ENCODE measurements at places on chromosomes 5 and 9.

GRCh38 chr9:116791326-116791725 lies 104.2 kb downstream of the TRIM32 start:
- no peak for DNase-seq

DNA sequence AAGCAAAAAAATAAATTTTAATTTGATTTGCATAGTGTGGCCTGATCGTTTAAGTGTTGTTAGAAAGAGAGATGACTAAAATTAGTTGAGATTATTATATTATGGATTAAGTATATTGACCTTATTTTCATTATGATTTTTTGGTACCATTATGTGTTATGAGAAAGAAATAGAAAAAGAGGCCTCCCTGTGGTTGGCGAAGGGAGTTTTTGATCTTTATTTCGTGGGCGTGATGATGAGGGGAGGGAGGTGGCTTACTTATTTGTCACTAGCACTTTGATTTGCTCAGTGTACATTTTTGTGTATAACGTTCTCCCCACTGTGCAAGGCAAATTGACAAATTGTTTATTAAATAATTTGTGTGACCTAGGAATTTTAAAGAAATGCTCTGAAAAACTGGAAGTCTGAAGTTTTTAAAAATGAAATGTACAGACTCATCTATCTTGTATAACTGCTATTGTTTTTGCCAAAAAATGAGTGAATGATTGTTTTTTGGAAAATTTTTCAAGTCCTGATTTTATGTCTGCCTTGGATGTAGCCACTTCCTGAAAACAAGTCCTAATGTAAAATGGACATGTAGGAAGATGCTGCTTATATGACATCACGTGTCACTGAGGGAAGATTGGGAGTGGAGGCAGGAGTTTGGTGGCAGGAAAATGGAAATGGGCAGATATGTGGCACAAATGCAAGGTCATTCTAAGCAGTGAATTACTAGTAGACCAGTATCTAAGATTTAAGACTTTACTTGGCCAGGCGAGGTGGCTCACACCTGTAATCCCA lies 3.0 kb downstream of the DAPK1 start:
- no peak for DNase-seq

DNA sequence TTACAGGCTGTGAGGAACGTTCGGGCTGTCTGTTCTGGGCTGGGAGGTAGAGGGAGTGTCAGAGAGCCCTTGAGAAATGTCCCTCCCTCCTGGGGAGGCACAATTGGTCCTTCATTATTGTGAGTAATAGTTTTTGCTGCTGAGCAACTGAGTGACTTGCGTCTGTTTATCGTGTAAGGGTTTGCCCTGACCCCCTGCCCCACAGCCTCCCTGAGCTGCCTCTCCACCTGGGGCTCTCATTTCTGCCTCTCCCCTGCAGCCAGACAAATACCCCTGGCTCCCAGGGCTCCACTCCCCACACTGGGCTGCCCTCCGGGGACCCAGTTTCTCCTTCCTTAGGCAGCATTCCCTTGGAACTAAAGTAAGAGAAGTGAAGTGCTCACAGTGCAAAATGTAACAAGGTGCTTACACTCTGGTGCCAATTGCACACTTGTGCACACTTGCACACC lies 174.9 kb upstream of the MVB12B start:
- no peak for DNase-seq

DNA sequence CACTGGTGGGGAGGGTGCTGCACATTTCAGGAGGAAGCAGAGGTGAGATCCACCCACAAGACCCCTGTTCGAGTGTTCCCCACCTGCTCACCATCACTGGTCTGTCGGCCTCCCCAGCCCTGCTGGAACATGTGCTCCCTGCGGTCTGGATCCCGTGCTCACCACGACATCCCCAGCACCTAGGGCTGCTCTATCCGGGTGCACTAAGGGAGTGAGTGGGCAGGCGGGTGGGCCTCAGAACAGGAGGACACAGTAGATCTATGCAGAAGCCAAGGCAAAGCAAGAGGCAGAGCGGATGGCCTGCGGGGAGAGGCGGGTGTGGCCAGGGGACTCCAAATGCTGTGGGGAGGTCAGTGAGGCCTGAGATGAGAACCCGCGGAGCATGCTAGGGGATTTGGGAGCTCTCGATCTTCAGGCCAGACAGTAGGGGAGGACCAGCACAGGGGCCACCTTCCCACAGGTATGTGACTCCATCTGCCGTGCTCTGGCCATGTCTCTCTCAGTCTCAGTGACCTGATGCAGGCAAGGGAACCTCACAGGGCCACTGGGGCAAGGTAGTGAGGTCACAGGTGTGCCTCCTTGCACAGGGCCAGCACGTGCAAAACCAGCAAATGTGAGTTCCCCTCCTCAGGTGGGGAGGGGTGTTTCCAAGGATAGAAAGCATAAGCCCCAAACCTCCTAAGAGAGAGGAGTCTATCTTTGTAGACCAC lies 134.2 kb downstream of the ZNF354C start:
- DNase-seq = no peak

- DNase-seq = no peak
Observed at GRCh38 chr5:125408448-125409233, 662.2 kb upstream of the ZNF608 start.

DNA sequence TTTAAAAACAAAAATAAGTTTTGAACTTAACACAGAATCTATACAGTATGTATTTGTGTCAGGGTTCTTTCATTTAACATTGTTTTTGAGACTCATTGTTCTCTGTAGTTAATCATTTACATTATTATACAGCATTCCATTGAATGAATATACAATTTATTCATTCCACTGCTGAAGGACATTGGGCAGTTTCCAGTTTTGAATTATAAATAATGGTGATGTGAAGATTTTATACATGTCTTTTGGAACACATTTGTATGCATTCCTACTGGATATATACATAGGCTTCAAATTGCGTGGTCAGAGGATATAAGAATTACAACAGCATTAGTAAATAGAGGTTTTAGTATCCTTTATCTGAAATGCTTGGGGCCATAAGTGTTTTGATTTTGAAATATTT lies 72.0 kb downstream of the CEP120 start:
- DNase-seq = no peak

DNA sequence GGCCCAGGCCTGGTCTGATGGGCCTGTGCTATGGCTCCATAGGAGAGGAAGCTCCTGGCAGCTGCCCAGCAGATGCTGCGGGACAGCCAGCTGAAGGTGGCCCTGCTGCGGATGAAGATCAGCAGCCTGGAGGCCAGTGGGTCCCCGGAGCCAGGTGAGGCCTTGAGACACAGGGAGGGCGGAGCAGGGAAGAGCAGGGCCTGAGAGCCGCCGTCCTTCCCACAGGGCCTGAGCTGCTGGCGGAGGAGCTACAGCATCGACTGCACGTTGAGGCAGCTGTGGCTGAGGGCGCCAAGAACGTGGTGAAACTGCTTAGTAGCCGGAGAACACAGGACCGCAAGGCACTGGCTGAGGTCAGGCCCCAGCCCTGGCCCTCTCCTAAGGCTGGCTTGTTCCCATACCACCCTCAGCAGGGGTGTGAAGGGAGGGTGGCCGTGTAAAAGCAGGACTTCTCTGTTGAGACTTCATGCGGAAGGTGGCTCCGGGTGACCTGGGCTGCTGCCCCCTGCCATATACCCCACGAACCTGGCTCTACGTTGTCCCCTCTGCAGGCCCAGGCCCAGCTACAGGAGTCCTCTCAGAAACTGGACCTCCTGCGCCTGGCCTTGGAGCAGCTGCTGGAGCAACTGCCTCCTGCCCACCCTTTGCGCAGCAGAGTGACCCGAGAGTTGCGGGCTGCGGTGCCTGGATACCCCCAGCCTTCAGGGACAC lies 4.5 kb downstream of the PKN3 start:
- DNase-seq = no peak

DNA sequence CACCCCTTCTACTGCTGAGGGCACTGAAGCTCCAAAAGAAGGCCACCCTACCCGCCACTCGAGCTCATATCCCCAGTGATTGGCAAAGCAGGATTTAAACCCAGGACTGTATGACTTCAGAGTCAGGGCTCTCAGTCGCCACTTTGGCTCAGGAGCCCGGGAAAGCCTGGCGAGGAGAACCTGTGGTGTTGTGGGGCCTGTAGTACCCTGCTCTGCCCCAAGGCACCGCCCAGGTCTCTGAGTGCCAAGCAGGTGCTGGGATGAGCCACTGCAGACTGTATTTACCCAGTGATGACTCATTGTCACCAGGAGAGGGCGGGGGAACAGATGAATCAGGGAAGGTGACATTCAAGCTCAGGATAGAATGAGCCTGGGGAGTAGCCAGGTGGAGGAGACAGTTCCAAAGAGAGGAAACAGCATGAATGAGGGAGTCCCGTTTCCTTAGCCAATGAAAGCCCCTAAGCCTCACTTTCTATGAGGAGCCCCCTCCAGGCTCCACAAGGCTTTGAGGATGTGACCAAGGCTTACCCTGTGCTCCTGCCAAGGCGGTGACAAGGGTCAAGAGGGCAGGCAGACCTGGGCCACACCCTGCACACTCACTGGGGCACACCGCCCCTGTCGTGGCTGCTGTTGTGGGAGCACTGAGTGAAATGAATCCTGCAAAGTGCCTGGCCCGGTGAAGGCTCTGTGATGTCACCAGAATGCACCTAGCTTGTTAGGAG lies 17.8 kb upstream of the DPM2 start:
- DNase-seq = no peak

GRCh38 chr5:39469176-39469575 lies 44.4 kb upstream of the DAB2 start:
- no peak for DNase-seq

- DNase-seq = no peak
Observed at GRCh38 chr5:14884062-14884612, 12.6 kb upstream of the ANKH start.

GRCh38 chr9:120387257-120388002 lies 192.5 kb downstream of the CDK5RAP2 start:
- DNase-seq = no peak

GRCh38 chr9:74293479-74293878 lies 203.7 kb upstream of the RORB start:
- DNase-seq = no peak

DNA sequence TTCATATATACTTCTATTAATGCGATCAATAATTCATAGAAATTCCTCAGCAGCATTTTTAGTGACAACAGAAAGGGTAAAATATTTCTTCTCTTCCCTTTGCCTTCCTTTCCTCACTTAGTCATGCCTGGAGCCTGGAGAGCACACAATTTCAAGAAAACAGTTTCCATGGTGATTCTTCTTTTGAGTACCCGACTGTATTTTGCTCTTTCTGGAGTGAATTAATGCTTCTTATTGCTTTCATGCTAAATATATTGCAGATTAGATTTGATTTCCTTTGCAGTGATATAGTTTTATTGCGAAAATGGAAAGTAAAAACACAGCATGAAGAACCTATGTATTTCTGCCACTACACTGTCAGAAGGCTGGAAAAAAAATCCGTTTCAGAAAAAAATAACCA lies 153.5 kb downstream of the PPP2R2B start:
- no peak for DNase-seq

DNA sequence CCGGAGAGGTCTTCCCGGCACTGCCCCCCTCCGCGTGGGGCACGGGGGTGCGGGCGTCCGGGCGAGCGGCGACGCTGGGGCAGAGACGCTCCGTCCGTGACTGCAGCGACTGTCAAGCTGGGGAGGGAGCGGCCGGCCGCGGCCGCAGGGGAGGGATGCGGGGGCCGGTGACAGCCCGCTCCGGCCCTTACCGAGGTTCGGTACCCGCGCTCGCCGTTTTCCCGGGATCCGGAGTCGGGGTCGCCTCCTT lies 400 bp downstream of the KDM4C start:
- no peak for DNase-seq
